Left colon (tissue), 2 donors: ENCODE measurements at places on chromosomes 13 and 19.

- DNase-seq: peak; percentile 31
These were observed 1.2 kb downstream of the LPAR2 start for GRCh38 chr19:19626516-19627472.

GRCh38 chr19:43562698-43563241 is 12.6 kb downstream of the XRCC1 start:
- peak; percentile 78 for DNase-seq

DNA sequence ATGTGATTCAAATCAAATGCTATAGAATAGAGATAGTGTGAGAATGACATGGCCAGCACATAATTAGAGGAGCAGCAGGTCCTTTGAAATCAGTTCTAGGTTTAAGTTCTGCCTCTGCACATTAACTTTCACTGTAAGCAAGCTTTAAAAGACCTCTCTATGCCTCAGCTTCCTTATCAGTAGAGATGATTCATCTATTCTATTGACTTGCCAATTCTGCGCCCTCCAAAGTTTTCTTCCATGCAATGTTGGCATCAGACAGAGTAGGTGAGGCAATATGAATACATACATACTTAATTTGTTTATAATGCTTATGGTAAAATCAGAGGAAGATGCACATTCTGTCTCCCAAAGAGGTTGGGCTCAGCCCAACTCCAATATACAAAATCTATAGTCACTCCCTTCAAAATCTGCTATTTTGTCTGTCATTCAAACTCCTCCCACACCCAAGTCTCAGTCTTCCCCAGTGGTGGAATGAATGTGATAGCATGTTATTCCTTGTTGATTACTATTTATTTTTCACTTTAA is 525.5 kb downstream of the RFC3 start:
- no peak for DNase-seq

DNA sequence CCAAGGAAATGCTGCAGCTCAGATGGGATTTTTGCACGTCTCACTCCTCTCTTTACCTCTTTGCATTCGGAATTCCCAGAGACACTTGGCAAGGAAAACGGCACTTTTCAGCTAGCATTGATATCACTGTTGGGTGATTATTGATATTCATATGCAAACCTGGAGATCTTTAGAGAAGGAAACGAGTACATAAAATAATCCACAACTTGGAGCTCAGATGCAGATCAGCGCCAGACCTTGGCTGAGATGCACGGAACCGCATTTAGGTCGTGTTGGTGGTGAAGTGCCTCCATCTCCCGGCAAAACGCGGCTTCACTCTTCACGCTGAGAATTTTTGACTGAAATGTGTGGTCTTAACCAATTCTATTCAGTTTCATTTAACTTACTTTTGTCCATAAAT is 77.2 kb upstream of the ARHGEF7 start:
- no peak for DNase-seq

- DNase-seq: no peak
These were observed 125.5 kb downstream of the POSTN start for GRCh38 chr13:37473035-37473434.

DNA sequence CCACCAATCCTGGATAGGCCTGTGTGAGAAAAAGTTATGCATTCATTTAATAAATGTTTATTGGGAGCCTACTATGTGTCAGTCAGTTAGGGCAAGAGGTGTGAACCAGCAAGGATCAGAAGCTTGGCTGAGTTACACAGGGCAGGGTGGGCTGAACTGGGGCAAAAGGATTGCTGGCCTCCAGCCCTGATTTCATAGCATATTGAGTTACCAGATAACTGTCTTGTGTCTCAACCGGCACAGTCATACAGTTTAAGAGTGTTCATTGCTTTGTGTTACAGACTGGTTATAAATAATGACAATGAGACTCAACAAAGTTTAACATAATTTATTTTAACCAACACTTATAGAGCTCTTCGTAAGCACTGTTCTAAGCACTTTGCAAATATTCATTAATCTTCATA is 253.8 kb downstream of the DLEU7 start:
- no peak for DNase-seq

GRCh38 chr13:91557328-91558090 is 159.1 kb downstream of the GPC5 start:
- no peak for DNase-seq
